ENCODE measurements at places on chromosomes 7 and 10. TPM values are rescaled to one million over a fixed set of nuclear protein-coding genes. Genes with fewer than 3 reads are reported as not detected.

DNA sequence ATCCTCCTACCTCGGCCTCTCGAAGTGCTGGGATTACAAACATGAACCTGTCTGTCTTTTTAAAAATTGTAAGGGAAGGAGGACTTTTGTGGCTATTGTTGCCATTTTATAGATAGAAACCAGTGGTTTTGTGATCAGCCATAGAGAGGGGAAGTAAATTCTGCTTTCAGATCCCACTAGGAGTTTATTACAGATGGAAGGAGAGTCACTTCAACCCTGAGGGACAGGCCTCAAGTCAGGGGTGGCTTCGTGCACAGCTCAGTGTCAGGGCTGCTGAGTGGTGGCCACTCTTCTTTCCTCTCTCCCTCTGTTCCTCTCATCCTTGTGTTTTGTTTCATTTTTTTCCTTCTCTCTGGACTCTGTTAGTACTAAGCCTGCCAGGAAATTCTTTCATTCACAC, 60.8 kb downstream of the OGDH start:
- H3K4me1 ChIP-seq, result peaks cover 7% of the 10 kb centered on the region
- H3K27me3 ChIP-seq, result no peaks in the 10 kb centered on the region
- DNase-seq, result no peak
- H3K36me3 ChIP-seq, result peaks cover 49% of the 10 kb centered on the region
- H3K4me3 ChIP-seq, result no peak overlapping the region

- H3K27me3 ChIP-seq, result no peaks in the 10 kb centered on the region
- no peak overlapping the region for H3K27ac ChIP-seq
- DNase-seq, result no peak
- no peaks in the 10 kb centered on the region for H3K36me3 ChIP-seq
These were observed 233.9 kb upstream of the AOAH start for GRCh38 chr7:36958111-36958733.

Gene VAX1
- not detected for total RNA-seq

Gene CD36
- 421 TPM for total RNA-seq

Gene CAMK2B
- 84.7 TPM for total RNA-seq

GRCh38 chr10:116049974-116050304, 223.1 kb downstream of the GFRA1 start:
- no peaks in the 10 kb centered on the region for H3K27me3 ChIP-seq
- DNase-seq, result no peak
- H3K36me3 ChIP-seq, result no peaks in the 10 kb centered on the region
- no peak overlapping the region for H3K27ac ChIP-seq

DNA sequence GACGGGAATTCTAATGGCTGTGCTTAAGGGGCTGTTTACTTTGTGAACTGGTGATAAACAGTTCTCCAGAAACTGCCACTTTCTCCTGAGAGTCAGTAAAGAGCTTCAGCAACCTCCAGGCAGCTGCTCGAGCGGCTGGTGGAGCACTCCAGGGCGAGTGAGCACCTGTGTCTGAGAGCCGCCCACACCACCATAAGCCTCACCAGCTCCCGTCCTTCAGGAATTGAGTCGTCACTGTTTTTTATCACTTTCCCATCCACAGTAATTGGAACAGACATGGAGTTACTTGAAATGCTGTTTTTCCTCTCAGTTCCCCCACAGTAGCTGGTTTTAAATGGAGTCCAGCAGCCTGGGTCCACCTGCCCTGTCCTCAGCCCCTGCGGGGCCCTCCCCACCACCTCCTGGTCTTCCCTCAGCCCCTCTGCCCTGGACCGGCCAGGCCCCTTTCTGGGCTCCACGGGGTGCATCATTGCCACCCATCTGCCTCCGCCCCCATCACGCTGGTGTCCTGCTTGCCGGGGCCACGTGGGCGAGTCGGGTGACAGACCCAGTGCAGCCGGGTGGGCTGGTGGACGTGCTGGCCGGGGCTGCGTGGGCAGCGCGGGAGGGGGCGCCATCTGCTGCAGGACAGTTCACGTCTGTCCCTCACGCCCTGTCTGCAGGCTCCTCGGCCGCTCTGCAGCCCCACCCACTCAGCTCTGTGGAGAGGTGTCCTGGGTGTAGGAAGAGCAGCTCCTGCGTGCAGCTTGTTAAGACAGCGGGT, 56.0 kb downstream of the NKX6-2 start:
- peaks cover 8% of the 10 kb centered on the region for H3K36me3 ChIP-seq
- no peak for DNase-seq
- no peaks in the 10 kb centered on the region for H3K27me3 ChIP-seq
- no peak overlapping the region for H3K4me3 ChIP-seq
- H3K27ac ChIP-seq, result no peak overlapping the region

Gene AGR2
- not detected for total RNA-seq

DNA sequence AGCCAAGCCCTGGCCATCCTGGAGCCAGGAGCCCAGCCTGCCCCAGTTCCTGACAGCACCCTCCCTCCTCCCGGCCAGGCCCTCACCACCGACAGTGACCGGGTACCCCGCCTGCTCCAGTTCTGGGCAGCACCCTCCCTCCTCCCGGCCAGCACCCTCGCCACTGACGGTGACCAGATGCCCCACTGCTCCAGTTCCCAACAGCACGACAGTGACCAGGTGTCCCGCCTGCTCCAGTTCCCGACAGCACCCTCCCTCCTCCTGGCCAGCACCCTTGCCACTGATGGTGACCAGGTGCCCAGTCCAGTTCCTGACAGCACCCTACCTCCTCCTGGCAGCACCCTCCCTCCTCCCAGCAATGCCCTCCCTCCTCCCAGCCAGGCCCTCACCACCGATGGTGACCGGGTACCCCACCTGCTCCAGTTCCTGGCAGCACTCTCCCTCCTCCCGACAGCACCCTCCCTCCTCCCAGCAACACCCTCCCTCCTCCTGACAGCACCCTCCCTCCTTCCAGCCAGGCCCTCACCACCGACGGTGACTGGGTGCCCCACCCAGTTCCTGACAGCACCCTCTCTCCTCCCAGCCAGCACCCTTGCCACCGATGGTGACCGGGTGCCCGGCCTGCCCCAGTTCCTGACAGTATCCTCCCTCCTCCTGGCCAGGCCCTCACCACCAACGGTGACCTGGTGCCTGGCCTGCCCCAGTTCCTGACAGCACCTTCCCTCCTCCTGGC, 40.3 kb downstream of the VIPR2 start:
- peaks cover 3% of the 10 kb centered on the region for H3K36me3 ChIP-seq
- H3K27me3 ChIP-seq, result no peaks in the 10 kb centered on the region
- DNase-seq, result no peak
- H3K4me3 ChIP-seq, result no peak overlapping the region

Gene ZPBP
- not detected for total RNA-seq

- H3K4me3 ChIP-seq, result no peak overlapping the region
- no peak overlapping the region for H3K27ac ChIP-seq
- no peak for DNase-seq
- H3K36me3 ChIP-seq, result no peaks in the 10 kb centered on the region
- H3K27me3 ChIP-seq, result no peaks in the 10 kb centered on the region
These were observed 57.7 kb upstream of the FAM20C start for GRCh38 chr7:134561-135256.

Gene PTPRE
- total RNA-seq, result 11.3 TPM

Gene ZNF92
- 2.5 TPM for total RNA-seq

- H3K36me3 ChIP-seq, result no peaks in the 10 kb centered on the region
- H3K4me3 ChIP-seq, result no peak overlapping the region
- no peak for DNase-seq
- peak overlapping the region; percentile 50 for H3K27ac ChIP-seq
- H3K4me1 ChIP-seq, result peaks cover 26% of the 10 kb centered on the region
- H3K27me3 ChIP-seq, result no peaks in the 10 kb centered on the region
These were observed 20.3 kb upstream of the ABLIM1 start for GRCh38 chr10:114678336-114678735.

Gene RPEL1
- total RNA-seq, result not detected

Gene C10orf95
- total RNA-seq, result not detected

- no peaks in the 10 kb centered on the region for H3K4me1 ChIP-seq
- no peak overlapping the region for H3K4me3 ChIP-seq
- H3K27ac ChIP-seq, result no peak overlapping the region
- H3K36me3 ChIP-seq, result peaks cover 44% of the 10 kb centered on the region
- no peaks in the 10 kb centered on the region for H3K27me3 ChIP-seq
These were observed 41.1 kb upstream of the FOXL3 start for GRCh38 chr7:248732-249435.

GRCh38 chr10:75003891-75004290, 107.6 kb upstream of the SAMD8 start:
- H3K4me1 ChIP-seq, result no peaks in the 10 kb centered on the region
- DNase-seq, result no peak
- no peaks in the 10 kb centered on the region for H3K27me3 ChIP-seq

- no peaks in the 10 kb centered on the region for H3K36me3 ChIP-seq
- H3K4me3 ChIP-seq, result no peak overlapping the region
- no peak overlapping the region for H3K27ac ChIP-seq
- no peaks in the 10 kb centered on the region for H3K27me3 ChIP-seq
- H3K4me1 ChIP-seq, result no peaks in the 10 kb centered on the region
These were observed 317.6 kb downstream of the GRID1 start for GRCh38 chr10:86048973-86049372.

Gene PSD
- 9.7 TPM for total RNA-seq

- no peaks in the 10 kb centered on the region for H3K27me3 ChIP-seq
- DNase-seq, result no peak
- no peaks in the 10 kb centered on the region for H3K36me3 ChIP-seq
- no peak overlapping the region for H3K27ac ChIP-seq
- H3K4me1 ChIP-seq, result no peaks in the 10 kb centered on the region
- no peak overlapping the region for H3K4me3 ChIP-seq
These were observed 134.3 kb upstream of the MDFIC start for GRCh38 chr7:114787556-114787955.

Data from right atrium auricular region (tissue), 2 donors.